Colonic mucosa (tissue), 4 donors: ENCODE measurements at places on chromosomes 5 and 9. TPM values are rescaled to one million over a fixed set of nuclear protein-coding genes. Genes with fewer than 3 reads are reported as not detected.

DNA sequence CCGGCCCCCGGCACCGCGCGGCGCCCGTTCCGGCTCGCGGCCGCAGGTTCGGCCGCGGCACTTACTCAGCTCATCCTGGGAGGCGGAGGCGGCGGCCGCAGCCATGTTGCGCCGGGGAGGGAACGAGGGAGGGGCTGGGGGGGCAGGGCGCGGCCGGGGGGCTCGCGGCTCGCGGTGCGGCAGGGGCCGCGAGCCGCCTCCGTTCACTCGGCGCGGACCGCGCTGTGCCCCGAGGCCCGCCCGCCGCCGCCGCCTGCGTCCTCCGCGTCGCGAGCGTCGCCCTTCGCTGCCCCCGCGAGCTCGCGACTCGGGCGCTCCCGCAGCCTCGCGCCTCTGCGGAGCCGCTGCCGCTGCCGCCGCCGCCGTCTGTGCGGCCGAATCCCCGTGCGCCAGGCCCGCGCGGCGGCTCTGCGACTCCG, 735 bp downstream of the ECPAS start:
- DNase-seq, result no peak

Gene PCDHGB5
- 2.1 TPM for total RNA-seq

Gene IGFBPL1
- total RNA-seq, result 1.3 TPM

Gene CATSPER3
- total RNA-seq, result 0.82 TPM

Gene RNF183
- total RNA-seq, result 0.57 TPM

DNA sequence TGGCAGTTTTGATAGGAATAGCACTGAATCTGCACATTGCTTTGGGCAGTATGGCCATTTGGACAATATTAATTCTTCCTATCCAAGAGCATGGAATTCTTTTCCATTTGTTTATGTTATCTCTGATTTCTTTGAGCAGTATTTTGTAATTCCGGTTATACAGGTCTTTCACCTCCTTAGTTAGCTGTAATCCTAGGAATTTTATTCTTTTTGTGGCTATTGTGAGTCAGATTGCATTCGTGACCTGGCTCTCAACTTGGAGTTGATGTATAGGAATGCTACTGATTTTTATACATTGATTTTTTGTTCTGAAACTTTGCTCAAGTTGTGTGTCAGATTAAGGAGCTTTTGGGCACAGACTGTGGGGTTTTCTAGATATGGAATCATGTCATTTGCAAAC, 24.0 kb downstream of the TMEM161B start:
- DNase-seq, result no peak

GRCh38 chr9:72589667-72590521, 68.5 kb downstream of the TMC1 start:
- DNase-seq, result no peak

Gene SHB
- 17.4 TPM for total RNA-seq

DNA sequence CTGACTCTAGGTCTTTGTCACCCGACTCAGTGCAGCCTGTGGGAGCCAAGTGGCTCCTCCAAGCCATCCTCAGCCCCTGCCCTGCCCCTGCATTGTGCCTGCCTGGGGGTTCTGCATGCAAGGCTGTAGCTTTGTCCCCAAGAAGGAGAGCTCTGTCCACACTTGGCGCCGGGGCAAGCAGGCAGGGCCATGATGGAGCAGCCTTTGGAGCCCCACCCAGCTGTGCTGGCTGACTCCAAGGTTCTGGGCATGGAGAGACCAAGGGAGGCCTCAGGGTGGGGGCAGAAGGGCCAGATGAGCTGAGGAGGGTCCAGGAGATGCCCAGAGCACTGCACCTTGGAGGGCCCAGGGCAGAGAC, 226.2 kb downstream of the CACNA1B start:
- peak; percentile 5 for DNase-seq

DNA sequence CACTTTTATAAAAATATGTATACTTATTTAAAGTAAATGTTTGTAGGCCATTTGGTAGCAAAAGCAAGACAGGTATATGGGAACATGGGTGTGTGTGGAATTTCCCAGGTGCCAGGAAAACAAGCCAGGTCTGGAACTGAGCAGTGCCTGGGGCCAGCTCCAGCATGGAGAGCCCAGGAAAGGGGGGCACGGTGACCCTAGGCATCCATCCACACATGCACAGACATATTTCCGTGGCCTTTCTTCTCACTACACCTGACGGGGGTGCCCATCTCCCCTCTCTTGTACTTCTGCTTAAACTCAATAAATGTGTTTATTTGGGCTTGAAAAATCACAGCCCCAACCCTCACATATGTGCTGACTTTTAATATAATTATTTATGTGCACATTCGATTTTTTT, 31.2 kb upstream of the CXCL14 start:
- peak; percentile 6 for DNase-seq

Gene BNC2
- total RNA-seq, result 2.1 TPM

Gene BRINP1
- total RNA-seq, result 0.13 TPM

DNA sequence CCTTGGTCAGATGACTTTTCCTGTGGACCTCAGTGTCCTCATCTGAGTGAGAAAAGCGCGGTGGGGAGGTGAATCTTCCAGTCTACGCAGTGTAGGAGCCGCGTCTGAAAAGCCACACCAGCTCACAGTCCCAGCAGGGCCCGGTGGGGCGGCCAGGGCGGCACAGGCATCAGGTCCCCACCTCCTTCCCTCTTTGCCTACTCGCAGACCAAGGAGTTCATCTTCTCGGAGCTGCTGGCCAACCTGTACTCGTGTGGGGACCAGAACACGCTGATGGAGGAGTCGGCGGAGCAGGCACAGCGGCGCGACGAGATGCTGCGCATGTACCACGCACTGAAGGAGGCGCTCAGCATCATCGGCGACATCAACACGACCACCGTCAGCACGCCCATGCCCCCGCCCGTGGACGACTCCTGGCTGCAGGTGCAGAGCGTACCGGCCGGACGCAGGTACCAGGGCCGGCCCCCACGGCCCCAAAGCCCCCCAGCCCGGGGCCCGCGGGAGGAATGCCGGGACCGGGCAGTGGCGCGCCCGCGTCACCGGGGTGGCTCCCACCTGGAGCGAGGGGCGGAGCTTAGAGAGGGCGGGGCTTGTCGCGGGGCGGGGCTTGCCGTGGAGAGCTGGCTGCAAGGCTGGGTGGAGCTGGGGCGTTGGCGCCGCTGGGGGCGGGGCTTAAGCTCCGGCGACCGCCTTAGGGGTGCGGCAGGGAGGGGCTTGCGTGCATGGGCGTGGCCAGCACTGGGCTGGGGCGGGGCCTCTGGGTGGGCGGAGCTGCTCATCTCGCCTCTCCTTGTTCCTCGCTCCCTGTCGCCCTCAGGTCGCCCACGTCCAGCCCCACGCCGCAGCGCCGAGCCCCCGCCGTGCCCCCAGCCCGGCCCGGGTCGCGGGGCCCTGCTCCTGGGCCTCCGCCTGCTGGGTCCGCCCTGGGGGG, 25.6 kb downstream of the GOLGA2 start:
- DNase-seq, result peak; percentile 100

GRCh38 chr5:69048230-69048629, 45.6 kb upstream of the SLC30A5 start:
- no peak for DNase-seq

Gene HTR1A
- not detected for total RNA-seq

Gene IL31RA
- 0.16 TPM for total RNA-seq

- DNase-seq, result no peak
Measured at GRCh38 chr5:124614105-124614504, 132.3 kb downstream of the ZNF608 start.

- peak; percentile 27 for DNase-seq
Measured at GRCh38 chr5:147558826-147559225, 49.0 kb upstream of the DPYSL3 start.

- no peak for DNase-seq
Measured at GRCh38 chr5:38719916-38720315, 125.9 kb upstream of the OSMR start.

Gene FASTKD3
- 12.2 TPM for total RNA-seq

- DNase-seq, result no peak
Measured at GRCh38 chr9:130971294-130971849, 32.3 kb upstream of the FIBCD1 start.

GRCh38 chr5:138502521-138502920, 37.2 kb downstream of the EGR1 start:
- no peak for DNase-seq

Gene KIF24
- 7.3 TPM for total RNA-seq

GRCh38 chr9:114820776-114821501, 15.1 kb upstream of the TNFSF15 start:
- DNase-seq, result no peak

DNA sequence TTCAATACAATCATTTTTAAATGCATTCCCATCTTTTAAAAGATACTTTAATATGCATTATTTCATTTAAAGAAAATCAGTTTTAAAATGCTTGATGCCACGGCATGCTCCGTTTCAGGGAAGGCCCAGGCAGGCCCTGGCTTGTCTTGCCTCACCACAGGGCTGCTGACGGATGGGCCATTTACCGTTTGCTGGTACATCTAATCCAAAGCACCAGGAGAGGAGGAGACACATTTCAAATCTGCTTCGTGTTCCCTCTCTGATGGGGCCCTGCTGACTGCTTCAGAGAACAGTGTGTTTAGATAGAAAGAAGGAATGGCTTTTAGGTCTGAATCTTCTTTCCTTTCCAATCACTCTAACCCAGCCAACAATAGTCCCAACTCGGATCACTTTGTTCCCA, 185.2 kb downstream of the DCP2 start:
- no peak for DNase-seq

DNA sequence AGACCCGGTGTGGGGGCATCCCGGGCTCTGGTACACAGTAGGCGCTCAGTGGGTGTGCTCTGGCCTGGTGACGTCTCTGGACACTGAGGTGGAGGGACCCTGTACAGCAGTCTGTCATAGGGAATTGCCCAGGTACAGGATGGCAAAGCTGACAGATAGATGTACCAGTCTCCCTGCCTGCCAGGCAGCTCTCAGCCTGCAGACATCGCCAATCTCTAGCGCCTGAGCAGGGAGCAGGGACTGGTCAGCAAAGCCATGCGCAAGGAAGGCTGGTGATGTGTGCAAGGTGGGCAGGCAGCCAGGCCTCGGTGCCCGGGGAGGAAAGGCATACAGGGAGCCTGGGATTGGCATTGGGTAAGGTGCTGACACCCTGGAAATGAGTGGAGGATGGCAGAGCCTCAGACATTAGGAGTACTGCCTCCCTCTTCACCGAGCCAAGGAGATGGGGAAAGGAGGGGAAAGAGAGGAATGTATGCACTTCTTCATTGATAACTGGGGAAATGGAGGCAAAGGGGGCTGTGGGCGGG, 33.9 kb upstream of the BRD3 start:
- DNase-seq, result no peak

GRCh38 chr5:5316334-5316733, 106.1 kb upstream of the ICE1 start:
- no peak for DNase-seq

DNA sequence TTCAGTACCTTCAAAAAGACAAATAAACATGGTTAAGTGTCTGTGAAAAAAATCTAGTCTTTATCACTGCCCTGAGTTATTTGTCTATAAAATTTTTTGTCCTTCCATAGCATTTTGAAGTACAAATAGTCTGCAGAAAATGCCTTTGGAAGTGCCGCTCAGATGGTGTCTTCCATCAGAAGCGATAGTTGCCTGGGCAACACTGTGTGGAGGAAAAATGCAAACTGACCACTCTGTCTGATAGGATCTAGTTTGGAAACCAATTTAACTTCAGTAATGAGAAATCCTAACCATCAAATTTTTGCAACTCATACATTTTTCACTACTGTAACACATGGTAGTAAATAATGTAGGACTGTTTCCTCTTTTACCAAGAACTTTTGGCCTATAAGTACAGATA, 449.9 kb downstream of the PRELID2 start:
- no peak for DNase-seq

- no peak for DNase-seq
Measured at GRCh38 chr5:9737265-9737664, 107.1 kb upstream of the TAS2R1 start.

GRCh38 chr5:9099689-9100088, 446.2 kb downstream of the SEMA5A start:
- DNase-seq, result no peak

- no peak for DNase-seq
Measured at GRCh38 chr9:124370896-124371582, 44.2 kb downstream of the PSMB7 start.

Gene CORO2A
- total RNA-seq, result 53.8 TPM

GRCh38 chr9:113631137-113631765, 167.7 kb downstream of the RGS3 start:
- no peak for DNase-seq

Gene GABRB2
- 4.2 TPM for total RNA-seq

Gene ACOT12
- not detected for total RNA-seq

DNA sequence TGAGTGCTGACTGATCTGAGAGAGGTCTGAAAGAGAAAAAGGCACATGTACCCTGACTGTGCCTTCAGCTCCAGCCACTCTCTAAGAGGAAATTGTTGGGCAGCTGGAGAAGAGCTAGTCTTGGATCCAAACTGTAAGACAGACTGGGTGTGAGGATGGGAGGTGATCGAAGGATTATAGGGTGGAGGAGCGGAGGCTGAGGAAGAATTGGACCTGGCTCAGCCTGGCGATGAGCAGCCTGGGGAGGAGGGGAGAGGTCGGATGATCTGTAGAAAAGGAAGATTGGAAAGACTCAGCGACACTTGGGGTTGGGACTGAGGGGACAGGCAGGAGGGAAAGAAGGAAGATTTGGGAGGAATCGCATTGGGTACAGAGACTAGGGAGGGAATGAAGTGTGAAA, 98.6 kb upstream of the SLC25A48 start:
- DNase-seq, result peak; percentile 1

DNA sequence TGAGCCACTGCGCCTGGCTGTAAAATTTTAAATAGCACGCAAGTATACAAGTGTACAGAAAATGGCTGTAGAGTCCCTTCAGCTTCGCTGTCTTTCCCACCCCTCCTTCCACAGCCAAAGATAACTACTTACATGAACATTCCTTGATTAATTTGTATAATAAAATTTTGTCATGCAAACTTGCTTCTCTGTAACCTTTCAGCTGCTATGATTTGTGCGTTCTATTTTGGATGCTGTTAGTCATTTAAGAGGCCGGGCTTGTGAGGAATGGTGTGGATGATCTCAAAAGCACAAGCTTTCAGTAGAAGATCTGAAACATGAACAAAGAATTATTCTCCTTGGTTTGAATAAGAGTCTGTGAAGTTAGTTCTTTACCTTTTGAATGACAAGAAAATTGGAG, 115.0 kb upstream of the TLE1 start:
- no peak for DNase-seq

- DNase-seq, result no peak
Measured at GRCh38 chr9:38259056-38259455, 133.4 kb upstream of the ALDH1B1 start.
